T-cell (primary cell): ENCODE measurements at places on chromosomes 16 and 17.

- DNase-seq = no peak
Observed at GRCh38 chr17:80892900-80893603, 98.6 kb upstream of the CHMP6 start.

- DNase-seq = peak; percentile 53
Observed at GRCh38 chr16:85898521-85899442, at the start of gene IRF8. Gene IRF8, plus strand, starts transcription at chr16:85899162. Its CDS starts 3,854 bp downstream, at chr16:85903016.

- DNase-seq = no peak
Observed at GRCh38 chr16:66085651-66086050, 280.8 kb upstream of the CDH5 start.

GRCh38 chr16:12587646-12588277 lies 215.9 kb downstream of the CPPED1 start:
- no peak for DNase-seq

DNA sequence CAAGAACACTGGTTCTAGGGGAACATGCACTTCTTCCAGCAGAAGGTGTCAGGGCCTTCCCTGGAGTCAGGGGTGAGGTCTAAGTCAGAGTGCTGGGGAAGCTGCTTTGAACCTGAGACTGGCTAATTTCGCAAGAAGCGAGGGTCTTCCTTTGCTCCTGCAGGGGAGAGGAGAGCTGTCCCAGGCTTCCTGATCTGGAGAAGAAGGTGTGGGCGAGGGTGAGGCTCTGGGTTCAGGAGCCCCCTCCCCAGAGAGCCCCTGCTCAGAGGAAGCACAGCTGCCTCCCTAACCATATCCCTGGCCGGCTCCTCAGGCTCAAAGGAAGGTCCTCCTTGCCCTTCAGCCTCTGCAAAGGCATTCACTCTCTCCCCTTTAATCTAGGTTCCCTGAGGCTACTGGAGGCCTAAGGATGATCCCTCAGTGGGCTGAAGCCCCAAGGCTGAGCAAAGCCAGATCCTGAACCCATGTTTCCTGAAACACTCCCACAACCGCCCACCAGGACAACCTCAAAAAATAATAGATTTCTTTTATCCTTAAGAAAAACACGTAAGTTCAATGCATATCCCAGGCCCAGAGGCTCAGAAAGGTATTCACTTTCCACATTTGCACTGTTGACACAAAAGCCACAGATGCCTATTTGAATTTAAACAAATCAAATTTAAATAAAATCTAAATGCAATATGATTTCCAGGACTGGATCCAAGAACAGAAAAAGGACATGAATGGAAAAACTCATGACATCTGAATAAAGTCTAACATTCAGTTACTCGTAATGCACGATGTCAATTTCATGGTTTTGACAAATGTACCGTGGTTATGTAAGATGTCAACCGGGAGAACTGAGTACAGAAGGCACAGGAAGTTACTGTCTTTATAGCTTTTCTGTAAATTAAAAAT lies 71.5 kb upstream of the RCVRN start:
- no peak for DNase-seq

GRCh38 chr17:28953444-28954118 lies 2.3 kb upstream of the PHF12 start:
- DNase-seq = peak; percentile 24
